ENCODE measurements at places on chromosomes 16 and 17.

- no peak for DNase-seq
These were observed 92.4 kb upstream of the HS3ST2 start for GRCh38 chr16:22721511-22722100.

GRCh38 chr16:57387598-57388354 is 15.5 kb downstream of the CX3CL1 start:
- no peak for DNase-seq

DNA sequence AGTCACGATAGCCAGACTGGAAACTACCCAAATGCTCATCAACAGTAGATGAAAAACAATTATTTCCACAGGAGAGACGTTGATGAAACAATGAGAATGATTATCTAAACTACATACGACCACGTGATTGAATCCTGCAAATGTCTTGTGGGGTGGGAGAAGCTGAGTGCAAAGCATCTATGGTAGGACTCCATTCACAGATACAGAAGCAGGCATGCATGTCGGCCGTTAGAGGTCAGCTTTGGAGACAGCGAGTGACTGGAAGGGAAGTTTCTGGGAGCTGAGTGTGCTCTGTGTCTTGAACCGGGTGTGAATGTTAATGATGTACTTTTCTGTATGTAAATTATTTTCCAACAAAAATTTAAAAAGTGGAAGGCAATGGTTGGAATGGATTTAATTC is 71.5 kb upstream of the DNAJA2 start:
- DNase-seq: no peak

GRCh38 chr17:82331345-82331939 is 2.1 kb downstream of the SECTM1 start:
- no peak for DNase-seq

DNA sequence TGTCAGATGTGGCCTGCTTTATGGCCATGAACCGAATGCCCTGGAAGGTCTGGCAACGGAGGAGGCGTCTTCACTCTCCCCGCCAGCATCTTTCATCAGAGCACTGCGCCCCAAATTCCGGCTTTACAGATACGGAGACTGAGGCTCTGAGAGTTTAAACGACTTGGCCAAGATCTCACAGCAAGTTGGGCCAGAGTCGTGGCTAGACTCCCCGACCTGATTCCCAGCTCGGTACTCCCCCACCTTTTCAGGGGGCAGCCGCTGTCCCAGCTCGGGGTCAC is 1.7 kb downstream of the NGFR start:
- DNase-seq: no peak

- no peak for DNase-seq
These were observed 142.6 kb upstream of the PLCG2 start for GRCh38 chr16:81636298-81636993.

DNA sequence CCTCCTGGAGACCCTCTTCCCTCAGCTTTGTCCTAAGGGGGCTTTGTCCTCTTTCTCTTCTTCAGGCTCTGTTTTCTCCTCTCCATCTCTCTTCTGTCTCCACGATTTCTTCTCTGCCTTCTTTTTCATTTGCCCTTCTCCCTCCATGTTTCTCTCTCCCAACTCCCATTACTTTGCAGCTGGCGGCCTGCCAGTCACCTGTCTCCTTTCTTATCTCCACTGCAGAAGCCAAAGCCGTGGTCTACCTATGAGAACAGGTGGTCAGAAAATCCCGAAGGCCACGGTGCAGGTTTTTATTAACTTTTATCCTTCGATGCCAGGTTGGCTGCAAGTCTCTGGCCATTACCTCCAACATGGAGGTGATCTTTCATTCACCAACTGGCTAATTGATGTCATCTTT is 45.1 kb downstream of the FZD2 start:
- no peak for DNase-seq

- no peak for DNase-seq
These were observed 52.3 kb downstream of the TNRC6C start for GRCh38 chr17:78010759-78011158.
